Stimulated activated CD8-positive, alpha-beta memory T cell treated with anti-CD3 and anti-CD28 coated beads, Interleukin-4, amount 100 ng/mL, for 4 hours (primary cell): ENCODE measurements at places on chromosomes 3 and 15.

DNA sequence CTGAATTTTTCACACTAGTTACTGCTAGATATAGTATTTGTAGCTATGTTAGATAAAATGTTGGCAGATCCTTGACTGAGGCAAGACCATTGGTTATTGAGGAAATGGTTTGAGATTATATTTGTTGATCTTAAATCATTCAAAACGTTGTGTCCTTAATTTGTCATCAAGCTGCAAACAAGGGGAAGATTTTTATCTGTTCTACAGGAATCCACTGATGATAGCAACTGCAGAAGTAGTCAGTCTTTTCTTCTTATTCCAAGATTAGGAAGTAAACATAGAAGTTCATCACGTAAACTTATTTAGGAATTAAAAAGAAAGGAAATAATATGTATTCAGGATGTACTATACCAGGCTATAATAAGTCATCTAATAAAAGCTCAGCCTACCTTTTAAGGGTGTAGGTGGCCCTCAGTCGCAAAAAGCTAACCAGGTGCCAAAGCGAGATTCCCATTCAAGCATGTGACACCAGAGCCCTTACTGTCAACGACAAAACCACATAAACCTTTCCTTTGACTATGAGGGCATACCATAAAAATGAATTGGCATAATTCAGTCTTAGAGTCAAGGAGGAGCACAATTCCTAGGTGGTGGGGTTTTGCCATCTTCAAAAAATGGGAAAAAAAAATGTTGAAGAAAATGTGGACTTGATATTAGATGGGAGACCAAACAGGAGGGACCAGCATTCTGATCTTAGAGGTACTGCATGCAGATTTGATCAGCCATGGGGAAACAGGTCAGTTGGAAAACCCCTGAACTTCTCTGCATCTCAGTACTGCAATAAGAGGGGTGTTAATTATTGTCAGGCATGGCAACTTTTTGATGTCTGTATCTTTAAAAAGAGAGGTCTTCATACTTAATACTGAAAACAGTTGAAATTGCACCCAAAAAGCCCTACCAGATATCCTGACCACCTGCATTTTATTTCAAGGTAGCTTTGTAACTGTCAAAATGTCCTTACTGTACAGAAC, 212.5 kb upstream of the UBE2E1 start:
- no peak for DNase-seq

- DNase-seq = no peak
These were observed 88.7 kb downstream of the SEMA5B start for GRCh38 chr3:122938783-122939425.

DNA sequence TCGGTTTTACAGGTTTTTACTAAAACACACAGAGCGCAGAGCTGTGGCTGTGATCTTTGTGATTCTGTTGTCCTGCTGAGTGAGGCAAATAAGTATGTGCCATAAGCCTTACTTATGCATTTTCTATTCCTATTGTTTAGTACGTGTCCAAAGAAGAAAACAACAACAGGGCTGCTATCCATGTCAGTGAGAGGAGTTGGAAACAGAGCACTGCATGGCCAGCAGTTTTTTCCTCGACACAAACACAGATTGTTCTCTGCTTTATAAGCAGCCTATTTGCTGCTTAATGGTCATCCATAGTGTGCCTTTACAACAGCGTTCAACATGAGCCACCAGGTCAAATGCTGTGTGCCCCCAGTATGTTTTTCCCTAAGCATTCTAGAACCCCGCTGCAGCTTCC, 79.8 kb downstream of the SHQ1 start:
- no peak for DNase-seq

DNA sequence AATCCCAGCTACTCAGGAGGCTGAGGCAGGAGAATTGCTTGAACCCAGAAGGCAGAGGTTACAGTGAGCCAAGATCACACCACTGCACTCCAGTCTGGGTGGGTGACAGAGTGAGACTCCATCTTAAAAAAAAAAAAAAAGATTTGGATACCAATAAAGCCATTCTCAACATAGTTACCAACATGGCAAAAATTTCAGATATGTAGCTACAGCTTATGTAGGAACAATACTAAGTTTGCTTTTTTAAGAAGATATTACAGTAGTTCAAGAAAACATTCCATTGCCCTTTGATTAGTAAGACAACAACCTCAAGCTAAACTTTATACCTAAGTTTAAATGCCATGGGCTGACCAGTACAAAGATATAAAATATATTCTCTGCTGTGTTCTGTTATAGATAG, 34.4 kb downstream of the ZNF106 start:
- DNase-seq = no peak

GRCh38 chr3:171678971-171679492, 131.3 kb downstream of the PLD1 start:
- DNase-seq = no peak

- DNase-seq = no peak
These were observed 4.0 kb upstream of the SEMA3F start for GRCh38 chr3:50150863-50151686.

DNA sequence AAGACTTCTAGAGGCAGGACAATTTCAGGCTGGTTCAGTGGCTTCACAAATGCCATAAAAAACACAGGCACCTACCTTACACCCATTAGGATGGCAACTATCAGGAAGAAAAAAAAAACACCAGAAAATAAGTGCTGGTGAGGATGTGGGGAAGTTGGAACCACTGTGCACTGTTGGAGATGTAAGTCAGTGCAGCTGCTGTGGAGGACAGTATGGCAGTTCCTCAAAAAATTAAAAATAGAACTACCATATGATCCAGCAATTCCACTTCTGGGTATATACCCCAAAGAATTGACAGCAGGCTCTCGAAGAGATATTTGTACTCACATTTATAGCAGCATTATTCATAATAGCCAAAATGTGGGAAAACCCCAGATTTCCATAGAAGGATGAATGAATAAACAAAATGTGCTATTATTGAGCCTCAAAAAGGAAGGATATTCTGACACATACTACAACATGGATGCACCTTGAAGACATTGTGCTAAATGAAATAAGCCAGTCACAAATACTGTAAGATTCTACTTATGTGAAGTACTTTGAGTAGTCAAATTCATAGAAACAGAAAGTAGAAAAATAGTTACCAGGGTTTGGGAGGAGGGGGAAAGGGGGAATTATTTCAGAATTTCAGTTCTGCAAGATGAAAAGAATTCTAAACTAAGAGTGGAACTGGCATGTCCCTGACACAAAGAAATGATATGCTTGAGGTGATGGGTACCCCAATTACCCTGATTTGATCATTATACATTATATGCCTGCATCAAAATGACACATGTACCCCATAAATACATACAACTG, 40.9 kb downstream of the NR1D2 start:
- DNase-seq = no peak

- no peak for DNase-seq
These were observed 80.7 kb downstream of the NR2E3 start for GRCh38 chr15:71891026-71891425.

GRCh38 chr3:160041465-160041864, 52.8 kb downstream of the IL12A start:
- no peak for DNase-seq

- no peak for DNase-seq
These were observed 17.0 kb upstream of the AVEN start for GRCh38 chr15:34055868-34056595.

DNA sequence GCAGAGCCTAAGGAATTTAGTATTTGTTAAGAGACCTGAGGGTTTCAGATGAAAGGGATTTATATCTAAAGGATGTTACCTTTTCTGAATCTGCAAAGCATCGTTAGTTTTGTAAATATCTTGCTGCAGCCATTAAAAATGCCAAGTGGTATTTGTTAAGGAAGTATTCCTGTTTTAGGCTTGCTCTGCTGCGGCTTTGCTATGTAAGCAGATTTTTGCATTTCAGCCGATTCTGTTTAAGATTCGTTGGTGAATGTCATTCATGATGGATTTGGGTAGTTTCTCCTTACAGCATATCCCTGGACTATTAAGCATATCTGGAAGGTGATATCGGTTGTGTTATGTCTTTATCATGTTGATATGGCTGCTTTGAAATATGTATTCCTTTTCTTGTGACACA, 1.0 kb downstream of the USP8 start:
- DNase-seq = no peak

GRCh38 chr3:186458306-186459107, 85.7 kb downstream of the CRYGS start:
- no peak for DNase-seq

GRCh38 chr3:134526319-134526718, 40.5 kb downstream of the CEP63 start:
- no peak for DNase-seq

DNA sequence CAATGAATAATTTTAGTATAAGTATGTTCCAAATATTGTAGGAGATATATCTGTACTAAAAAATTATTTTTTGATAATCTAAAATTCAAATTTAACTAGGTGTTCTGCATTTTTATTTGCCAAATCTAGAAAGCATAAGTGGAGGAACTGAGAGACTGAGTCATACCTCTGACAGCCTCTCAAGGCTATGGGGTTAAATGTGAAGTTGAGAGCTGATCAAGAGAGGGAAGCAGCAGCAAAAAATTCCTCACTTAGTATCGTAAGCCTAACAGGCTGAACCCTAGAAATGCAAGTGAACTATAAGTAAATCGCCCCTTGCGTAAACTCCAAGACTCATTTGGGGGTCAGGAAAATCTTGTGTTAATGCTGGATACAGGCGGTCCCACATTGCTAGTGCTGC, 12.8 kb upstream of the TOPAZ1 start:
- DNase-seq = no peak

- no peak for DNase-seq
These were observed 30.5 kb downstream of the CA12 start for GRCh38 chr15:63351170-63351569.

DNA sequence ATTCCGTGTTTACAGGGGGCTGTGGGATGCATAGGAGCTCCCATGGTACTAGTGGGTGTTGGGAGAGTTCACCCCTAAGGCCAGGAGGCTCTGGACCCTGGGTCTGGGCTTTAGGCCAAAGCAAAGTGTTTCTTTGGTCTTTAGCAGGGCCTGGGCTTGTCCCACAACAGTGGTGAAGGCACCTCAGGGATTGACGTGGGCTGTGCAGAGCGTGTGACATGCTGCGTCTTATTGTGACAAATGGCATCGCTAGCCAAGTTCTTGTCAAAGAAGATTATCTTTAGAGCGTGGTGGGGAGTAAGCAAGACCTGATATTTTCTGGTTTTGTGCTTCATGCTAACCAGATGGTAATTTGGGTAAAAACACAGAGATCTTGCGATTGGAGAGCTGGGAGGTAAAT, 170.1 kb downstream of the APBA2 start:
- DNase-seq = no peak

DNA sequence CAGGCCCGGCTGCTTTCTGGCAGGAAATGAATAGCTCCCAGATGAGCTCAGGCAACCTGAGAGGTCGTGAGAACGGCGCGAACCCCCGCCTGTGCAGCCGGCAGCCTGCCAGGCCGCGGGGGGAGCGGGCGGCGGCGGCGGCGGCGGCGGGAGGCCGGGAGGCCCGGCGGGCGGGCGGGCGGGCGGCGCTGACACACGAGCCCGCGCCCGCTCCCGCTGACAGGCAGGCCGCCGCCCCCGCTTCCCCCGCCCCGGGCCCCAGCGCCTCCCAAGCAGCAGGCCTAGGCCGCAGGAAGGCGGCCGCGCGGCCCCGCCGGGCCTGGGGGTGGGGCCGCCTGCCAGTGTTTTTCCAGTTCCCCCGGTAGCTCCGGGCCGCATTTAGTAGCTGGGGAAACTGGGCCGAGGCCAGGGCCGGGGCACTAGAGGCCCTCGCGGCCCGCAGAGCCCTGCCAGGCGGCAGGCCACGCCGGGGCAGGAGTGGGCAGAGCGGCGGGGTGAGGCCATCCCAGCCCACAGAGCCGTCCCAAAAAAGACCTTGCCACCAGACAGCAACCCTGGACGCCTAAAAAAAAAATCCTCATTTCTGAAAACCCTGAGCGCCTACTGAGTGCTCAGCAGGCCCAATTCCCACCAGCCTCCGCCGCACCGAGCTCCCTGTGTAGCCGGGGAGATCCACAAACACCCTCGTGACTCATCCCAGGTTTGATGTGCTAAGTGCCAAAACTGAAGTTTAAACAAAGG, 5.6 kb downstream of the HES1 start:
- peak; percentile 45 for DNase-seq

- no peak for DNase-seq
These were observed 86.7 kb upstream of the ZBED2 start for GRCh38 chr3:111681661-111682426.

- no peak for DNase-seq
These were observed 265.1 kb upstream of the COL8A1 start for GRCh38 chr3:99373088-99373845.

GRCh38 chr3:17349093-17349492, 393.3 kb downstream of the TBC1D5 start:
- no peak for DNase-seq

DNA sequence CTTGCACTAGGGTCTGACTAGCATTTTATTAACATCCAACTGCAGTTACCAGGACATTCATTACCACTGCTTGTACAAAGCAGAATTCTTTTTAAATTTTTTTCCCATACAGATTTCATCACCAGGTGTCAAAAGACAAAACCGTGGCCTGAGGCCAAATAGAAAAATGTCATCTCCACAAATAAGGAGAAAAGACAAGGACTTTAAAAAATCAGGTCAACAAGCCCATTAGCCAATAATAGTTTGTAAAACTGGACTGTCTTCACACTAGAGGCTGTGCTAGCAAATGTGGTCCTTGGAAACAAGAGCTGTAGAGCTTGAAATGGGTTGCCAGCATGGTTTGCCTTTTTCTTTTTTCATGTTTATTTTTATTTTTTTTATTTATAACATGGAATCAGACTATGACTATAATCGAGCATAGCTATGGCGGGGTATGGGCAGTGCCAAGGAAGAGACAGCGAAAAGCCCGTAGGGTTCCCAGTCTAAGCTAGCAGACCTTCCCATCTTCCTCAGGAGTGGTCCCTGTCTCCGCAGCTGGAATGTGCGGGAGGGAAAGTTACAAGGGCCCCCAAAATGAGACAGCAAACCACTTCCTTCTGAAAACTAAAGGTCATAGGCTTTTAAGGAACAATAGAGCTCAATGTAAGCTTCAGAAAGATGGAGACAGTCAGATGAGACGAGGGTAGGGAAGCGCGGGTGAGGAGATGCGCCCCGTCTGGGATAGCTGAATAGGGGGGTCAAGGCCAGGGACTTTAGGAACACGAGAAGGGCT, 1.5 kb downstream of the PTPN9 start:
- no peak for DNase-seq

DNA sequence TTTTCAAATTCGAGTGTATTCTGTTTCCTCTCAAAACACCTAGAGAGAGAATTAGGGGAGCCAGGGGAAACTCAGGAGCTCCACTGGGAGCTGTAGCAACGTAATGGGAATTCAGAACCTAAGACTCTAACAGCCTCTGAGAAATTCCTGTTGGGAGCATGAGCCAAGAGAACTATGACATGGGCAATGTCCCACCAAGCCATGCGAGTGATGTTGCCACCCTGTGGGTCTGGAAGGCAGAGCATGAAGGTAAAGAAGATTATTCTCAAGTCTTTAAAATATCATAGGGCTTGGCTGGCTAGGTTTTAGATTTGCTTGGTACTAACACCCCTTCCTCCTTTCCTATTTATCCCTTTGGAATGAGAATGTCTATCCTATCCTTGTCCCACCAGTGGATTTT, 392.6 kb upstream of the ADAMTS9 start:
- DNase-seq = no peak

GRCh38 chr3:151387842-151388241, 3.3 kb upstream of the P2RY12 start:
- DNase-seq = no peak

GRCh38 chr3:71269906-71270305, 313.6 kb downstream of the FOXP1 start:
- DNase-seq = no peak

- DNase-seq = no peak
These were observed 21.8 kb downstream of the MAP2K5 start for GRCh38 chr15:67564021-67564967.
